ENCODE measurements at places on chromosomes 3 and 15. TPM values are rescaled to one million over a fixed set of nuclear protein-coding genes. Genes with fewer than 3 reads are reported as not detected.

Gene PLA2G4E
- total RNA-seq: not detected

Gene PGBD4
- total RNA-seq: 1.8 TPM

Gene THSD4
- total RNA-seq: 13.9 TPM

Gene MST1
- total RNA-seq: 9.9 TPM

Gene GOLGA6L26
- total RNA-seq: not detected

Gene DCP1A
- total RNA-seq: 13.0 TPM

Gene SCN11A
- total RNA-seq: not detected

Gene LMOD3
- total RNA-seq: under 0.01 TPM

Gene FAM107A
- 0.16 TPM for total RNA-seq

Gene A4GNT
- total RNA-seq: not detected

Gene HEG1
- total RNA-seq: 52.5 TPM

Gene PARP15
- total RNA-seq: 0.17 TPM

Gene SLC28A2
- total RNA-seq: not detected

Gene SAMD7
- not detected for total RNA-seq

Gene EIF4E3
- total RNA-seq: 1.1 TPM

Gene ALCAM
- total RNA-seq: 44.0 TPM

Gene IMPG2
- total RNA-seq: 0.86 TPM

Gene USF3
- 4.4 TPM for total RNA-seq

Gene MEIS2
- 42.6 TPM for total RNA-seq

Gene FBXW12
- not detected for total RNA-seq

Gene C15orf62
- not detected for total RNA-seq

Gene GALNT15
- 16.0 TPM for total RNA-seq

Gene TM4SF1
- total RNA-seq: 183 TPM

Gene KNG1
- not detected for total RNA-seq

Gene SLC28A1
- total RNA-seq: not detected

Gene THAP10
- 1.5 TPM for total RNA-seq

Gene STAC
- not detected for total RNA-seq

Gene WDR93
- total RNA-seq: 0.16 TPM

Gene VWA5B2
- not detected for total RNA-seq

Gene CHSY1
- total RNA-seq: 16.2 TPM

Gene SLC12A1
- total RNA-seq: not detected

Gene CCDC13
- 0.95 TPM for total RNA-seq

Gene GRK7
- total RNA-seq: not detected

Gene LAMB2
- total RNA-seq: 711 TPM

Gene SLC6A20
- total RNA-seq: not detected

Gene SAMMSON
- not detected for total RNA-seq

Gene NANOGP8
- not detected for total RNA-seq

Gene PDE12
- 9.4 TPM for total RNA-seq

Gene TSC22D2
- 2.6 TPM for total RNA-seq

Gene BTBD1
- total RNA-seq: 67.2 TPM

Gene ACSBG1
- total RNA-seq: not detected

Gene SLC27A2
- not detected for total RNA-seq

Gene SLC9C1
- not detected for total RNA-seq

Gene MAGEL2
- total RNA-seq: under 0.01 TPM

Gene CHRFAM7A
- 0.69 TPM for total RNA-seq
